ENCODE measurements at places on chromosomes 4 and X. TPM values are rescaled to one million over a fixed set of nuclear protein-coding genes. Genes with fewer than 3 reads are reported as not detected.

GRCh38 chr4:176563591-176563990 lies 229.1 kb downstream of the VEGFC start:
- peak; percentile 53 for DNase-seq

- DNase-seq, result peak; percentile 25
Observed at GRCh38 chr4:159016593-159017024, 86.3 kb upstream of the RAPGEF2 start.

DNA sequence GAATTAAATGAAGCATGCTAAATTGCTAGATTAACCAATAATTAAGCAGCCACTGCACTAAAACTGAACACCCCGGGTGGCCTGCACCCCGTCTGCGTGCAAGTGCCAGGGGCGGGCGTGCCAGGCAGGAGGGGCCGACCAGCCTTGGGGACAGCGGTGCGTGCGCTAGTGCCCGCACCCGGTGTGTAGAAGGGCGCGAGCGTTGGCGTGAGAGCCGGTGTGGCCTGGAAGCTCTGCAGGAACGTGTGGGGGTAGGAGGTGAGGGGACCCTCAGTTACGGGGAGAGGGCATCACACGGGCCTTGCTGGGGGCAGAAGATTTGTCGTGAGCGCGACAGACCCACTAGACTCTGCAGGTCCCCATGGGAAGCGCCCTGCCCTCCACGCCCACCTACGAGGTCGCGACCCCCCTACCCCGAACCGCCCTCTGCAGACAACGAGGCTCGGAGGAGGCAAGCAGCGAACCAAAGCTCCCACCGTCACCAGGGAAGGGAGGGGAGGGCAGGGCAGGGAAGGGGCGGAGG lies 105.8 kb downstream of the FAM53A start:
- no peak for DNase-seq

DNA sequence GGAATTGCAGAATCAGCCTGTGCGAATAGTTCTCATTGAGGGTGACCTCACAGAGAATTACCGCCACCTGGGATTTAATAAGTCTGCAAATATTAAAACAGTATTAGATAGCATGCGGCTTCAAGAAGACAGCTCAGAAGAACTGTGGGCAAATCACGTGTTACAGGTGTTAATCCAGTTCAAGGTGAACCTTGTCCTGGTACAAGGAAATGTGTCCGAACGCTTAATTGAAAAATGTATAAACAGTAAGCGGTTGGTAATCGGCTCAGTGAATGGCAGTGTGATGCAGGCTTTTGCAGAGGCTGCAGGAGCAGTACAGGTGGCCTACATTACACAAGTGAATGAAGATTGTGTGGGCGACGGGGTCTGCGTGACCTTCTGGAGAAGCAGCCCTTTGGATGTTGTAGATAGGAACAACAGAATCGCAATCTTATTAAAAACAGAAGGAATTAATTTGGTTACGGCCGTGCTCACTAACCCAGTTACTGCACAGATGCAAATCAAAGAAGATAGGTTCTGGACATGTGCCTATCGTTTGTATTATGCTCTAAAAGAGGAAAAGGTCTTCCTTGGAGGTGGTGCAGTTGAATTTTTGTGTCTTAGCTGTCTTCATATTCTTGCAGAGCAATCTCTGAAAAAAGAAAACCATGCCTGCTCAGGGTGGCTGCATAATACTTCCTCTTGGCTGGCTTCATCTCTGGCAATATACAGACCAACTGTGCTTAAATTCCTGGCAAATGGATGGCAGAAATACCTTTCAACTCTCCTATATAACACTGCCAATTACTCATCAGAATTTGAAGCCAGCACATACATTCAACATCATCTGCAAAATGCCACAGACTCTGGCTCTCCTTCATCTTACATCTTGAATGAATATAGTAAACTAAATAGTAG lies 10.7 kb downstream of the BBS12 start:
- no peak for DNase-seq

GRCh38 chr4:108384544-108384943 lies 215.8 kb upstream of the LEF1 start:
- no peak for DNase-seq

DNA sequence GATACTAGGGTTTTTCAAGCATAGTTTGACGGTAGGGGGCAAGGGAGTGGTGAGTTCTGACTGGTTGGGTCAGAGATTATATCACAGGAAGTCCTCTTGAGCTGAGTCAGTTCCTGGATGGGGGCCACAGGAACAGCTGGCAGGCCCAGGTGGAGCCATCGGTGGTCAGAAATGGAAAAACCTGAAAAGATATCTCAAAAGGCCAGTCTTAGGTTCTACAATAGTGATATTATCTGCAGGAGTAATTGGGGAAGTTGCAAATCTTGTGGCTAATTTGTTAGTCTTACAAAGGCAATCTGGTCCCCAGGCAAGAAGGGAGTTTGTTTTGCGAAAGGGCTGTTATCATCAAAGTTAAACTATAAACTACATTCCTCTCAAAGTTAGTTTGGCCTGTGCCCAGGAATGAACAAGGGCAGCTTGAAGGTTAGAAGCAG lies 159.3 kb downstream of the PTCHD1 start:
- no peak for DNase-seq

GRCh38 chr4:4384837-4385236 lies 2.1 kb upstream of the NSG1 start:
- DNase-seq, result no peak

DNA sequence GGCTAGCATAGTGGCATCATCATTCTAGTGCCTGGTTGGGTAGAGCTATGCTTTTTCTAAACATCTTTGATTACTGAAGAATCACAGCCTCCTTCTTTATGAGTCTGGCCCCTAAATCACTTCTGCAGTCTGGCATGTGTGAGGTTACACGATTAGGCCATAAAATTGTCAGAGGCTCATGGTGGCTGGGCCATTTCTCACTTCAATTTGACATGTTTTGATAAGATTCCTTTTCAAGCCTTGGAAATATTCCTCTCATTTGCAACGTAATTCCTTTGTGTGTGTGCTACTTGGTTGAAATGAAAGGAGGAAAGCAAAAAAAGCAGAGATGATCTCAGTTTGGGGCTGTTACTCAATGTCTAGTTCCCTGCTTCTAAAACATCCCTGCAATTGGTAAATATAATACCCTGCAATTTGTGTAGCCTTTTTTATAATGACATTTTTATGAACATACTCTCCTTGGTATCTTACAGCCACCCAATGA lies 6.2 kb downstream of the CCKAR start:
- DNase-seq, result no peak

DNA sequence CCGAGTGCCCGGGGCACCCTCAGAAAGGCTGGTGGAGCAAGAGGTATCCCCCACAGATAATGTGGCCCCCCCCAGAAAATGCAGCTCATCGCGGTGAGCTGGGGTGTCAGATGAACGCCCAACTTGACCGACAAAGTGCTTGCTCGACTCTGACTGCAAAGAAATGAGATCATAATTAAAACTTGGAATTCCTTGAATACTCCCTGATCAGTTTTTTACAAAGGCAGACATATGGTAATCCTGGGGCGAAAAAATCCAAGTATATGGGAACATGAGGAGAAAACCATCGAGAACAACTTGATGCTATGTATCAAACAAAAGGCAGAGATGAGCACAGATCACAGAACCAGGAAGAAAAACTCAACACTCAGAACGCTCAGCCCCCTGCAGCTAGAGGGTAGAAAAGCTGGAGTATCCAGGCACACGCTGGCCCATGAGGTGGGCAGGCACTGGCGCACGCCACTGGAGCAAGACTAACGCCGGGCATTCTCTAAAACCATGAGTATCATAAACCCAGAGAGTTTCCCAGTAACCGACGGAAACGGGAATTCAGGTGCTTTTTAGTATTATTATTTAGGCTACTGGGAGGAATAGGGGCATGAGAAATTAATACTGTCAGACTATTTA lies 127.3 kb downstream of the AFAP1 start:
- DNase-seq, result no peak

The ANXA3 gene
- 5.6 TPM for polyA plus RNA-seq

The USP17L15 gene
- polyA plus RNA-seq, result not detected

The PASD1 gene
- 0.18 TPM for polyA plus RNA-seq

The SMPX gene
- polyA plus RNA-seq, result 250 TPM

The RASSF6 gene
- 0.12 TPM for polyA plus RNA-seq

Data from hindlimb muscle (tissue), 1 donor.